NCI-H1048 (cell line): ENCODE measurements at places on chromosomes 13 and 19.

GRCh38 chr13:49272296-49272695 lies 24.6 kb downstream of the CDADC1 start:
- DNase-seq, result no peak

GRCh38 chr19:8141726-8142512 lies 7.5 kb downstream of the FBN3 start:
- no peak for DNase-seq

- DNase-seq, result no peak
Observed at GRCh38 chr13:59787679-59788078, 376.0 kb downstream of the DIAPH3 start.

- no peak for DNase-seq
Observed at GRCh38 chr19:35796645-35797542, 15.8 kb downstream of the PRODH2 start.

DNA sequence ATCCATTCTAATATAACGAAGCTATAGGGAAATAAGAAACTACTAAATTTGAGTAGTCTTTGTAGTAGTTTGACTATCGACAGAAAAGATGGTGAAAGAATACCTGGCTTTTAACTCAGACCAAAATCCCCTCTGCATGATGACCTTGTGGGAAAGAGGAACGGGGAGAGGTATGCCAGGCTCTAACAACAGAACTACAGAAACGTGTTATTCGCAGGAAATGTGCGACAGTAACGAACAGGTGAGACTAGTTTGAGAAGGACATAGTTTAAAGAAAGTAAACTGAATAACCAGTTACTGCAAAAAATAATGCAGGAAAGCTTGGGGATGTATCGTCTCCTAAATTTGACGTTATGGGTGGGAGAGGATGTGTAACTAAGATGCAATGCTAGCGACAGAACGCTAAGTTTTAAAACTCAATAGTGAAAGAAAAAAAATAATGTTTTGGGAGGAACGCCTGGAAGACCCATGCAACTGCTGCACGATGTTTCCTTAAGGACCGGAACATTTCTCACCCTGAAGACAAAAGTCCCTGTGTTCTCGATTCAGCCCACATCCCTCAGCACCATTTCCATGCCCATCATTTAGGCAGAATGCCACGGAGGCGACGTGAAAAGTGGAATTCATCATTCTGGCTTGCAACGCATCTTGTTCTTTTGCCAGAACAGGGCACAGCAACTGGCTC lies 1.6 kb upstream of the RAP2A start:
- no peak for DNase-seq

DNA sequence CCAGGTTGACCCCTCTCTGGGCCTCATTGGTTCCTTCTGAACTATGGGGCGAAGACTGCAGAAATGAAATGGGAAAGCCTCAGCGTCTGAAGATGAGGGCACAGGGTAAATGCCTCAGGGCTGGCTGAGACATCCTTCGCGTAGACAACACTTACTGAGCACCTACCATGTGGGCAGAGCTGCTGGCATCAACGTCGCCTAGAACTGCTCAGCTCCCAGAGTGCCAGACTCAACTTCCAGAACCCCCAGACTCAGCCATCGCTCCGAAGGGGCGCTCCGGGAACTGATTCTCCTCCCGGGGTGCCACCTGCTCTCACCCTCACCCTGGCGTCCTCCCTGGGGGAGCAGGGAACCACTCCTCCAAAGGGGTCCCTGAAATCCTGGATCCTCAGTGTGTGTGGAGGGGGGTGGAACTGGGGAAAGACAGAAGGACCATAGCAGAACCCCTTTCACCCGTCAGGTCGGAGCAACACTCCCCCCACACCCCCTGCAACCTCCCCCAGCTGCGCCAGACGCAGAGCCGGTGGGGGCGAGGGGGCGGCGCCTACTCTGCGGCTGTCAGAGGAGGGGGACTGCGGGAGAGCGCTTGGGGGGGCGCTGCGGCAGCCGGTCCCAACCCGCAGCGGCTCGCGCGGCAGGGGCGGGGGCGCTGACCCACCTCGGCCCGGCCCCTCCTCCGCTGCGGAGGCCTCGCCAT lies 8.2 kb upstream of the NFIC start:
- DNase-seq, result no peak

- no peak for DNase-seq
Observed at GRCh38 chr13:24725379-24725778, 38.6 kb upstream of the RNF17 start.
